ENCODE measurements at places on chromosomes 12 and 14.

DNA sequence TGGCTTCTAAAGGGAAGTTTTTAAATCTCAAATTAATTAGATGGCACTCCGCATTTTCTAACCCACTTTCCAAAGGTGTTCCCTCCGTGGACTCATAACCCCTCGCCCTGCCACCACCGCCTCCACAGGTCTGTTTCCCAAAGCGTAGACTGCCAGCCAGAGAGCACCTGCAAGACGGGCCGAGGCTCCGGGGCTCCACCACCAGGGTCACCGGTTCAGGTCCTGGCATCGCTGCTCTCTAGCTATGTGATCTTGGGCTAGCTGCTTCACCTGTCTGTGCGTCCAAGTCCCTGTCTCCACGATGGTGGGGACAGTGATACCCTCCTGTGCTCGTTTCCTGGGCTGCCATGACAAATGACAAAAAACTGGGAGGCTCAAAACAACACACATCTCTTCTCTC, 11.5 kb downstream of the RIMBP2 start:
- no peak for DNase-seq

DNA sequence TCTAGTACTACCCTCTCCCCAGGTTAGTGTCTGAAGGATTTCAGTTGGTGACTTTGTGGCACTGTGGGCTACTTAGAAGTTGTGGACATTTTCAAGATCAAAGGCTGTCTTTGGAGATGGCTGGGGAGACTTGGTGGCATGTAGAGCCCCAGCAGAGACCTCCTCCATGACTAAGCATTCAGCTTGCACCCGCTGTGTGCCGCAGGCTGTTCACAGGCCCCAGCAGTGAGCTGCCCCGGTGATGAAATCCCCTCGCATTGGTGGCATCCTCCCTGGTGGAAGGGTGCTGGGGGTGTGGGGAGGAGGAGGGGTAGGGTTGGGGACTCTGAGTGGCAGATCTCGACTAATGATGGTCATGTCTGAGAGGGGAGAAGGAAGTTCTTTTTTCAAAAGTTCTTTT, 173.9 kb downstream of the TSPAN9 start:
- no peak for DNase-seq

DNA sequence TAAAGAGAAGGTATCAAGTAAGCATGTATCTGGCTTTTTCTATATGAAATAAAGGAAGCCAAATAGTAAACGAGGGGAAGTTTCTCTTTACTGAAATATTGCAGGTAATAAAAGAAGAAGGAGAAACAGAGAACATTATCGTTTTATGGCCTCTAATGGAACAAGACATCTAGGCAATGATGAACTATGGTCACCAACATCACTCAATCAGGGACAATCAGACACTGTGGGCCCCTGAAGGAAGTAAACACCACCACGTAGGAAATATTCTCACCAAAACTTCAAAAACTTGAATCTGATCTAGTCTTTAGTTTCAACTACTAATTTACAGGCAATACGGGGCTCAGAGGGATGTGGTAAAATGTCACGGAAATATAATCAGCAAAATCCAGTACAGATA, 15.9 kb downstream of the HEBP1 start:
- DNase-seq: no peak

DNA sequence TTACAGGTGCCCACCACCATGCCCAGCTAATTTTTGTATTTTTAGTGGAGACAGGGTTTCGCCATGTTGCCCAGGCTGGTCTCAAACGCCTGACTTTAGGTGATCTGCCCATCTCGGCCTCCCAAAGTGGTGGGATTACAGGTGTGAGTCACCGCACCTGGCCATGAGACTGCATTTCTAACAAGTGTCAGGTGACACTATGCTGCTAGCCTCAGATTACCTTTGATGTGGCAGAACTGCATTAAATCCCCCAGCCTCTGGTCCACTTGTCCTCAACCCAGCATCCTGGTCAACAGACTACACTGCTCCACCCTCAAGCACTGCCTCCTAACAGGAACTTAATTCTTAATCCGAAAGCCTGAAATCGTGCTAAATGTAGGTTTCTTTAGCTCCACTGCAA, 13.1 kb downstream of the LGMN start:
- DNase-seq: no peak

DNA sequence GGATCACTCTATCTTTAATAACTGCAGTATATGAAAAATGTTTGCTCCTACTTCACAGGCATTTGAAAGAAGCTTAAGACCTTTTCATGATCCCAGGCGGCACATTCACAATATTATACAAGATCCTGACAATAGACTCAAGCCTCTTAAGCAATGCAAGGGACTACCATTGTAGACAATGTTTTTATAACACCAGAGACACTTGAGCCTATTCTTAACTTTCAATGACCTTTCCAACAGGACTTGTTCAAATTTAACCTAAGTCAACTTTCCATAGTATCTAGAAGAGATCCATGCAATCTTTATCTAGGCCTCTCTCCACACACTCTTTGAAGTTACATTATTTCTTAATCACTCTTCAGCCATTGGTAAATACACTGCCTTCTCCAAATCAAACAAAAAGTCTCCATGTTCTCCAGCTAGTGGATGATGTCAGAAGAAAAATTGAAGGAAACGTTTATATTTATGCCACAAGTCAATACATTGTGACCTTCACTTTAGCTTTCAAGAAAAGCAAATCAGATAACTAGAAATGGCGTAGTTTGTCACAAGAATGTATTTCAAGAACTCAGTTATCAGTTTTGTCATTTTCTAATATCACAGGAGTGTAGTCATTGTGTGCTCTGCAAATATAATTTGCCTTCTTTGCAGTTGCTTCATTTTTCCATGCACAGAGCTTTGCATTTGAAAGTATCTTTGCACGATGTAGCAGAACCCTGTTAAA, 41.2 kb downstream of the PHLDA1 start:
- DNase-seq: no peak

- no peak for DNase-seq
Measured at GRCh38 chr12:113467142-113467501, 4.5 kb downstream of the LHX5 start.

DNA sequence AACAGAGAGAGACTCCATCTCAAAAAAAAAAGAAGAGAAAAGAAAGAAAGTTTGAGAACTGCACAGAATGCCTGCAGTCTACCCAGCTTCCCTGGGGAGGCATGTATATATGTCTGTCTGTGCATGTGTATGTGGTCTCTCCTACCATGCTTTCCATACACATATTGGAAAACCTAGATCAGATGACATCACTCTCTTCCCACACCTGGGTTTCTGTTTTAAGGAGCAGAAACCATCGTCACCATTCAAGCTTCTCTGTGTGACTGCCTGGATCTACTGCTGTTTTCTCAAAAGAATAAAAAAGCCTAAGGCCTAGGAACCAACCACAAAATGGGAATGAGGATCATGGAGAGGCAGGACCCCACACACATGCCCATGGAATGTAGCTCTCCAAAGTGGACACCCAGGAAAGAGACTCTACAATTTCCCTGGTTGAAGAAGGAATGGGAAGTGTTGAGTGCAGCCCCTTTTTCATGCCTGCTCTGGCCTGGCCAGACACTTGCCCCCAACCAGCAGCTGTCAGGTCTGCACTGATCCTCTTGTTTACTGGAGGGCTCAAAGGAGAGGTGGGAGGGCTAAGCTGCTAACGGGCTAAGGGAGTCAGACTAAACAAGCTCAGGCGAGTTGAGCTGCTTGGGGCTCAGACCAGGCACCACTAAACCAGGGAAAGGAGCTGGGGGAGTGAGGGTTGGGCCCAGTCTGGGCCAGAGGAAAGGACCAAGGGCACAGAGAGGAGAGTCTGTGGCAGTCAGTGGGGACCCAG, 7.7 kb upstream of the PCK2 start:
- DNase-seq: no peak

DNA sequence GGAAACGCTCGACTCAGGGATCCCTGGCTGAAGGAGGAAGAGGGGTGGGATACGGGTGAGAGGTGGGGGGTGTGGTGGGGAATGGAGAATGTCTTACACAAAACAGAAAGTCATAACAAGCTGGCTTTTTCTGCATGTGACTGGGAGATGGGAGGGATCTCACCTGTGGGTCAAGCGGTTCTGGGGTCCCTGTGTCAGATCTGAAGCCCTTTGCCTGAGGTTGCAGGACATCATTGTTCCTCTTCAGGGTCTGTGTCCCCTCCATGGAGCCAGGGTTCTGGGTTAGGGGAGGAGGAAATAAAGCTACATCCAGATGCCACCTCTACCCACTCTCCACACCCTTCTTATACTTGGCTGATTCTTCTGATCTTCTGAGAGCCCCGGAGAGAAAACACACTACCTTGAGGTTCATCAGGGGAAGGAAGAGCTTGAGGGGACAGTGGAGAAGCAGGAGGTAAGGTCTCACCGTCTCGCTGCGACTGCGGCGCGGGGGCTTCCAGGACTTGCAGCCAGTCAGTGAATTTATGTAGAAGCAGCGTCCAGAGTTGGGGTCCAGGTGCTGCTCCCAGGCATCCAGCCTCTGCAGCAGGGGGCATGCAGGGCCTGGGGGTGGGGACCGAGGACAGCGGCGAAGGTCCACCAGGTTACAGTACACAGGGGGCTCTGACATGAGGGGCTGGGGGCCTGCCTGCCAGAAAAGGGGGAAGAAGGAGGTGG, 2.5 kb downstream of the ARHGAP9 start:
- DNase-seq: no peak

DNA sequence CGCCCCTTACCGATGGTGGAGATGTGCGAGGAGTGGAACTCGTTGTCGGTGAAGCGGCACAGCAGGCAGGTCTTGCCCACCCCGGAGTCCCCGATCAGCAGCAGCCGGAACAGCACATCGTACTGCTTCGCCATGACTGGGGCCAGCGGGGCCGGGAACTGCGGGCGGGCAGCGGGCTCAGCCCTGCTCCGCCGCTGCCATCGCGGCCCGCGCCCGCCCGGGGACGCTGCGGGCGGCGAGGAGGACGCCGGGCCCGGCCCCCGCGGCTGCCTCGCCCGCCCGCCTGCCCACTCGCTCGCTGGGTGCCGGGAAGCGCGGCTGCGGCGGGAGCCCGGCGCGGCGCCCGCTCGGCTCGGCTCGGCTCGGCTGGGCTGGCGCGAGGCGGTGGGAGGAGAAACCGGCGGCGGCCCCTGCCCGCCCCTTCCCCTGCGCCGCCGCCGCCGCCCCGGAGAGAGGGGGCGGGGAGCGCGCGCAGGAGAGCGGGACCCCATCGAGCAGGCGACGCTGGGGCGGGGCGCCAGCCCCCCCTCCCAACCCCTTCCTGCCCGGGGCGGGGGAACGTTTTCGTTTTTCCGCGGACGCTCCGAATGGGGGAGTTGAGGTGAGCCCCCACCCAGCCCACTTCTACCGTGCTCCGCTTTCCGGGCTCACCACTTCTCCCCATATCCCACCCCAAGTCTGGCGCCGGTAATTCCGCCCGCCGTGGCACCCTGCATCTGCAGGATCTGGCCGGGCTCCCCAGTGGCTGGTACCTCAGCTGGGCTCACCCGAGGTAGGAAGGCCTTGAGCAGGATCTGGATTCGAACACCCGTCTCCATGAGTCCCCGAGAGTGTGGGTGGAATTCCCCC, at the start of gene RAB15:
RAB15 (minus strand) TSS at position 394 of the 849 bp plus-strand sequence; CDS start at position 134, 260 bp downstream.
- no peak for DNase-seq

DNA sequence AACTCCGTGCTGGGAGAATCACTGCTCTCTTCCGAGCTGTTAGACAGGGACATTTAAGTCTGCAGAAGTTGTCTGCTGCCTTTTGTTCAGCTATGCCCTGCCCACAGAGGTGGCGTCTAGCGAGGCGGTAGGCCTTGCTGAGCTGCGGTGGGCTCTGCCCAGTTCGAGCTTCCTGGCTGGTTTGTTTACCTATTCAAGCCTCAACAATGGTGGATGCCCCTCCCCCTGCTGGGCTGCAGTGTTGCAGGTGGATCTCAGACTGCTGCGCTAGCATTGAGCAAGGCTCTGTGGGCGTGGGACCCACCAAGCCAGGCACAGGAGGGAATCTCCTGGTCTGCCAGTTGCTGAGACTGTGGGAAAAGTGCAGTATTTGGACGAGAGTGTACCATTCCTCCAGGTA, 43.7 kb downstream of the GPR137C start:
- DNase-seq: no peak

DNA sequence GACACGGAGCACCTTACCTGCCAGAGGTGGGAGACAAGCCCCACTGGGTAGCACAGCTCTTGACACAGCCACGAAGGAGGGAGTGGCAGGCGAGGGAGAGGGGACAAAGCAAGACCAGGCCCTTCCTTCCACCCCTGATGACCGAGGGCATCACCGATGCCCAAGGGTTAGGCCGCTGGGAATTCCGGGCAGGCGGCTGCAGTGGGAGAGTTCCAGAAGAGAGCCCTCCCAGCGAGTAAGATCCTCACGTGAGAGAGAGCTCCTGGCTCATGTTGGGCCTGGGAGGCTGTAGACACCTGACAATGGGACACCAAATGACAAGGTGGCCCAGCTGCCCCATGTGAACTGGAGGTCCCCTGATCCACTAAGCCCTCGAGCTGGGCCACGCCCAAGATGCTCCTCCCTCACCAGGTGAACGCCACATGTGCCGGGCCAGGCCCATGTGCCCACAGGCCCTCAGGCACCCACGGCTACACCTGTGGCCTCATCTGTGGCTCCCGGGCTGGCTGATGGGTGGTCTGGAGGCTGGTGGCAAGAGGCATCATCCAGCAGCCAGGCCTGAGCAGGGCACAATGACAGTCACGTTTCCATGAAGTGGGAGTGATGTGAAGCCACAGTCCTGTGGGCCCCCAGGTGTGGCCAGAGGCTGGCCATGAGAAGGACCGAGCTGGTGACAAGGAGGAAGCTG, 32.1 kb upstream of the C14orf180 start:
- DNase-seq: no peak

DNA sequence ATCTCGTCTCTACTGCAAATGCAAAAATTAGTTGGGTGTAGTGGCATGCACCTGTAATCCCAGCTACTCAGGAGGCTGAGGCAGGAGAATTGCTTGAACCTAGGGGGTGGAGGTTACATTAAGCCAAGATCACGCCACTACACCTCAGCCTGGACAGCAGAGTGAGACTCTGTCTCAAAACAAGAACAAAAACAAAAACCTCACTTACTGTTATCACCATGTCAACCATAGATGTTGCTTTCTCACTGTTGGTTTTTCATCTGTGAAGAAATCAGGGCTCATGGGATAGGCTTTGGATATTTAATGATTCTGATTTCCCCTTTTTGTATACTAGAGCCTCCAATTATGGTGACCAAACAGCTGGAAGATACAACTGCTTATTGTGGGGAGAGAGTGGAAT, 49.7 kb upstream of the CHPT1 start:
- no peak for DNase-seq

- no peak for DNase-seq
Measured at GRCh38 chr14:104864267-104865080, 594 bp upstream of the CEP170B start.

DNA sequence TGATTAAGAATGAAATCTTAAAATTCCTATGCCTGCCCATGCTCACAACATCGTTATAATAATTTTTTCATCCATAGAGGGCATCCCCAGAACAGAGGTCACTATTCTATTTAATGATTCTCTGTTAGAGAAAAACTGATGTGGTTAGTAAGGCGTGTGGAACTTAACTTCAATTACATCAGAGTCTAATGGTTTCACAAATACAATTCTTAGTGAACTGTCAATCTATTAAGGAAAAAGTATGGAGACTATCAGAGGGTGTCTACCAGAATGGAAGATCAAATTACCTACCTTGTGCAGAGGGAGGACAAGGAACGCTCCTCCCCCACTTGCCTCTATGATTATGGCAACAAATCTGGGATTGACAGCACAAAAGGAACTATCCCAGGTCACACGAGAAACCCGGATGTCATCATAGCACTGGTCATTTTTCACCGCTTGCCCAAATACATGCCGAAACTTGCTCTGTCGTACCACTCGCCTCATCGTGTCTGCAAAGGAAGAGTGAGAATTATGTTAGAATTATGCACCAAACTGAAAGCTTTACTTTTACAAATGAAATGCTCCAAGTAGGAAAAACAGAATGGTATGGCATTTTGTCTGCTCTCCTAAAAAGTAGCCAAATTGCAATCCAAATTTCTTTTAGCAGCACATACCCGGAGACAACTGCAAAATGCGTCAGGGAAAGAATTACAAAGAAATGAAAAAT, 30.3 kb downstream of the CORO1C start:
- DNase-seq: no peak
